Activated naive CD4-positive, alpha-beta T cell (primary cell): ENCODE measurements at places on chromosomes 16 and 17.
A peak's percentile ranks its signal among the peaks of the same experiment; 100 is the strongest.

- DNase-seq: no peak
Measured at GRCh38 chr17:44205962-44206824, 6.5 kb upstream of the ATXN7L3 start.

GRCh38 chr17:49880291-49881053, 32.6 kb upstream of the TAC4 start:
- peak; percentile 51 for DNase-seq

DNA sequence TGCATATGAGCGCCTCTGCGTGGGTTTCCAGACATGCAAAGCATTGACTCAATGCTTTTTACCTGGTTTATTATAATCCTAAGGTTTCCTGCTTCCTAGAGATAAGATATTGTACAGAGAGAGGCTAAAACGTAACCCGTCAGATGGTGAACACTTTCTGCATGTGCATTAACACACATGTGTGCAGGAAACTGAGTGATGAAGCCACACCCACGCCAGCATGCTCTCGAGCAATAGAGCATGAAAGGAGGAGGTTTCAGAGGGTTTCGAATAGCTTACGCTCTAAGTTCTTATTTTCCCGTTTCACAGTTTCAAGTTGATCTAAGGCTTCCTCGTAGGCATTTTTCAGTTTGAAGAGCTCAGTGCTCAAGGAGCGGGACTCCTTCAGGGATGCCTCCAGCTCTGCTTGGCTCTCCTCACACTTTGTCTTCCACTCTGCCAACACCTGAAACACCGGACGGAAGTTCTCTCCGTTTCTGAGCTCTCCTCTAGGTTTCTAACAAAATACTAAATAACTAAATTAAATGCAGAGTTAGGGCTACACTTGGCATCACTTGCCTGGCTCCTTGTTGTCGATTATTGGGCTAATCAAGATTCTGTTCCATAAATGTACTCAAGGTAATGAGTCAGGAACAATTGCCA, 23.2 kb downstream of the MYH3 start:
- no peak for DNase-seq

DNA sequence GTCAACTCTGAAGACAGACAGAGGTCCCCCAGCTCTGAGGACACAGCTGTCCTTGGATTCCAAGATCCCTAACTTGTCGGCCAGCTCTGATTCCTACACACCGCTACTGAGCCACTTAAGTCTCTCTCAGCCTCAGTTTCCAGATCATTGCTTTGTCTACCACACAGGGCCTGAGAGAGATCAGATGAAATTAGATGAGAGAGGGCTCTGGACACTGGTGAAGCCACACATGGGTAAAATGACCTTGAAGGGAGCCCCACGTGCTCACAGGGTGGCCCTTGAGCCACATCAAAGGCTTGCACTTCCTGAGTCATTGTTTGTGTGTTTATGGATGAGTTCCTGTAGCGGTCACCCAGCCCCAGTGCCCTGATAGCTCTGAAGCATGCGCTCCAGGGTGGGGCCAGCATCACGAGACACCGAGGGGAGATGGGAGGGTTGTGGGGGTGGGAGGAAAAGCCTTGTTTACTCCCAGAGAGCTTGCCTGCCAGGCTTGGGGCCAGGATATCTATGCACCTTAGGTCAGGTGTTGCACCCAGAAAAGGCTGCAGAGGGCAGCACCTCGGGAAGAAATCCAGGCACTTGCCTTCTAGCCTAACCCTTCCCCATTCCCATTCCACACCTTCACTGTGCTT, 32.7 kb upstream of the SLC6A2 start:
- no peak for DNase-seq
